ENCODE measurements at places on chromosomes 1 and 21.

DNA sequence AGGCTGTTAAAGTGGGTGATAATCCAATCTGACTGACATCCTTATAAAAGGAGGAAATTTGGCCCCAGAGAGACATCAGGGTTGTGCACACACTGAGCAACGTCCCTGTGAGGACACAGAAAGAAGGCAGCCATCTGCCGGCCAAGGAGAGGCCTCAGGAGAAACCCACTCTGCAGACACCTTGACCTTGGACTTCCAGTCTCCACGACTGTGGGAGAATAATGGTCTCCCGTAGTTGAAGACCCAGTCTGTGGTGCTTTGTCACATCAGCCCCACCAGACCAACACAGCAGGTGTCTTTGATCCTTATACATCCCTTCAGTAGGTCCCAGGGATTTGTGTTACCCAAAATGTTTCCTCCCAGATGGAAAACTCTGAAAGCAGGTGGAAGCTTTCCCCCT, 4.2 kb upstream of the DNAJC28 start:
- H3K4me1 ChIP-seq: peaks cover 10% of the 10 kb centered on the region
- no peak for DNase-seq
- H3K27me3 ChIP-seq: no peaks in the 10 kb centered on the region
- no peak overlapping the region for H3K4me3 ChIP-seq

GRCh38 chr1:109425391-109426280, 612 bp downstream of the PSMA5 start:
- no peaks in the 10 kb centered on the region for H3K36me3 ChIP-seq
- peaks cover 30% of the 10 kb centered on the region for H3K4me1 ChIP-seq
- H3K4me3 ChIP-seq: peak overlapping the region; percentile 91
- H3K27ac ChIP-seq: peak overlapping the region; percentile 94
- DNase-seq: no peak

GRCh38 chr1:41496080-41497055, 11.9 kb upstream of the EDN2 start:
- peak overlapping the region; percentile 96 for H3K27ac ChIP-seq
- H3K27me3 ChIP-seq: no peaks in the 10 kb centered on the region
- H3K4me3 ChIP-seq: no peak overlapping the region

GRCh38 chr1:5345556-5345955, 646.7 kb downstream of the NPHP4 start:
- H3K27me3 ChIP-seq: peaks cover 10% of the 10 kb centered on the region
- H3K27ac ChIP-seq: no peak overlapping the region
- DNase-seq: no peak
- H3K4me1 ChIP-seq: no peaks in the 10 kb centered on the region
- no peak overlapping the region for H3K4me3 ChIP-seq
- no peaks in the 10 kb centered on the region for H3K36me3 ChIP-seq

- no peak overlapping the region for H3K4me3 ChIP-seq
- no peaks in the 10 kb centered on the region for H3K4me1 ChIP-seq
- H3K27me3 ChIP-seq: peaks cover 50% of the 10 kb centered on the region
Measured at GRCh38 chr1:111876631-111877030, 112.8 kb downstream of the KCND3 start.

- no peak overlapping the region for H3K27ac ChIP-seq
- no peak for DNase-seq
- H3K27me3 ChIP-seq: no peaks in the 10 kb centered on the region
- no peak overlapping the region for H3K4me3 ChIP-seq
- H3K36me3 ChIP-seq: peaks cover 13% of the 10 kb centered on the region
Measured at GRCh38 chr1:67816095-67816475, 17.2 kb downstream of the GNG12 start.

GRCh38 chr21:36065497-36066036, 4.3 kb upstream of the CBR1 start:
- no peak for DNase-seq
- H3K36me3 ChIP-seq: peaks cover 6% of the 10 kb centered on the region
- no peak overlapping the region for H3K4me3 ChIP-seq

GRCh38 chr1:31984419-31985347, 29.0 kb upstream of the KHDRBS1 start:
- H3K27ac ChIP-seq: peak overlapping the region; percentile 89
- H3K4me3 ChIP-seq: no peak overlapping the region
- peaks cover 15% of the 10 kb centered on the region for H3K4me1 ChIP-seq
- H3K27me3 ChIP-seq: no peaks in the 10 kb centered on the region
- DNase-seq: no peak

DNA sequence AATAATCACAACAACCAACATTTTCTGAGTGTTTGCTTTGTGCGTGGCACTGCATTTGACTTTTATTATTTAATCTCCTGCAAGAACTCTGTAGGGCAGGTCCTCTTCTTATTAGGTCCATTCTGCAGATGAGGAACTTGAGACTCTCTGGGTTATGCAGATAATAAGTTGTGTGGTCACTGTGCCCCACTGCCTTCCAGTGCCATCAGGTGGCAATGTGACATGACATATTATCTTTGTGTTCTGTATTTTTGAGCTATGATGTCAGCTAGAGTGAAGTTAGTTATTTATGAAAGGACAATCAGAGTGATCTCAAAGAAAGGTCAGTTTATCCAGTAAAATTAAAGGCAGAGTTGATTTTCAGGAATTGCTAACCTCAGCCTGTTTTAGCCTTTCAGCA, 196.0 kb downstream of the FMN2 start:
- no peak overlapping the region for H3K27ac ChIP-seq
- no peak overlapping the region for H3K4me3 ChIP-seq
- no peaks in the 10 kb centered on the region for H3K36me3 ChIP-seq
- DNase-seq: no peak

DNA sequence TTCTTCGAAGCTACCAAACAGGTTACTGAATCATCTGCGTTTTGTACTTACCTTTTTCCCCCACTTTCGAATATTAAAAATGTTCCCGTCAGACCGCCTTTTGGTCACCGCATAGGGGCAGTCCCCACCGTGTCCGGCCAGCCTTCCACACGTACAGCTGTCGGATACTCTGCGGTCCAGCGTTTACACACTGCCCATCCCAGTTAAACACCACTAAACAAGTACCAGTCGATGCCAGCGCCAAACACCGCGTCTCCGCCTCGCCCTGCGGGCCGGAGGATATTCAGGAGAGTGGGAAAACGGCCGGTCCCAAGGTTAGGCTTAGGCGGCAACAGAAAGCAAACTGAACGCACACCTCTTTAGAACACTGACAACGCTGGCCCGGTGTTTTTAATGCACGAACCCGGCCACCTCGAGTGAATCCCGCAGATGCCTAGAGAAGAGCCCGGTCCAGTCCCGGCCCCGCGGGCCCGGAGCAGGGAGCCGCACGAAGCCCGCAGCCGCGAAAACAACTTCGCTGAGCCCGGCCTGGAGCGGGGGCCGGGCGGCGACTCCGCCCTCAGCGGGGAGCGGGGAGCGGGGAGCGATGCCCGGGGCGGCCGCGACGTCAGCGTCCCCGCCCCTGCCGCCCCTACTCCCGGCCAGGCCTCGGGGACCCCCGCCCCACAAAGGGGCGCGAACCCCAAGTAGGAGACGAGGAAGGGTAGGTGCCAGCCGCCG, 730 bp upstream of the PHF13 start:
- H3K4me3 ChIP-seq: peak overlapping the region; percentile 91
- peaks cover 32% of the 10 kb centered on the region for H3K4me1 ChIP-seq
- H3K27me3 ChIP-seq: no peaks in the 10 kb centered on the region
- no peaks in the 10 kb centered on the region for H3K36me3 ChIP-seq
- H3K27ac ChIP-seq: peak overlapping the region; percentile 98
- peak; percentile 61 for DNase-seq

DNA sequence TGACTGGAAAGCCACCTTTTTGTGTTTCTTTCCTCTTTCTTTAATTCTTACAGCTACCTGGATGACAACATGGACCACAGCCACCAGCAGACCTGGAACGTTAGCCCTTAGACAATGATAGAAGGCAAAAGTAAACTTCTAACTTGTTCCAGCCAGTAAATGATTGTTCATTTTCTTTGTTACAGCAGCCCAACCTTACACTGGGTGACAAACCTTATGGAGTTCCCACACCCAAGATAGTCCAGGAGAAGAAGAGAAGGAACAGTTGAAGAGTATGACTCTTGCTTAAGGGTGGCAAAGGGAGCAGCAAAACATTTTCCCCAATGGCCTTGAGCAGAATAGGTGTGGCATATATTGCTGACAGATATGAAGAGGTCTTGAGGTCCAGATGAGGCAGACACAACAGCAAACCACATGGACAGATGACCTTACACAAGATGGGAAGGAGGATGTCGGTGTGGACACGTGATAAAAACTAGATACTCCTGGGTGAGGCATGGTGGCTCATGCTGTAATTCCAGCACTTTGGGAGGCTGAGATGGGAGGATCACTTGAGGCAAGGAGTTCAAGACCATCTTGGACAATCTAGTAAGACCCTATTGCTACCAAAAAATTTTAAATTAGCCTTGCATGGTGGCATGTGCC, 11.8 kb upstream of the FAM76A start:
- peaks cover 3% of the 10 kb centered on the region for H3K36me3 ChIP-seq
- peak overlapping the region; percentile 93 for H3K27ac ChIP-seq
- H3K4me1 ChIP-seq: peaks cover 19% of the 10 kb centered on the region
- H3K27me3 ChIP-seq: no peaks in the 10 kb centered on the region
- no peak for DNase-seq

DNA sequence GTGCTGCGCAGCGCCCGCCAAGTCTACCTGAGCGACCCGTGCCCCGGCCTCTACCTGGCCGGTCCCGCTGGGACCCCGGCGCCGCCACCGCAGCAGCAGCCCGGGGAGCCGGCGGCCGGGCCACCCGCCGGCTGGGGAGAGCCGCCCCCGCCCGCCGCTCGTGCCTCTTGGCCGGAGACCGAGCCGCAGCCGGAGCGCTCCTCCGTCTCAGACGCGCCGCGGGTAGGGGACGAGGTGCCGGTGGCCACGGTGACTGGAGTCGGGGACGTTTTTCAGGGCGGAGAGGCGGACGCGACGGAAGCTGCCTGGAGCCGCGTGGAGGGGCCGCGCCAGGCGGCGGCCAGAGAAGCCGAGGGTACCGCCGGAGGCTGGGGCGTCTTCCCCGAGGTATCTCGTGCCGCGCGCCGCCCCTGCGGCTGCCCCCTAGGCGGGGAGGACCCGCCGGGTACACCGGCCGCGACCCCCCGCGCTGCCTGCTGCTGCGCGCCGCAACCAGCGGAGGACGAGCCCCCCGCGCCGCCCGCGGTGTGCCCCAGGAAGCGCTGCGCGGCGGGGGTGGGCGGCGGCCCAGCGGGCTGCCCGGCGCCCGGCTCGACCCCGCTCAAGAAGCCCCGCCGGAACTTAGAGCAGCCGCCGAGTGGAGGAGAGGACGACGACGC, 646 bp downstream of the IER5 start:
- H3K36me3 ChIP-seq: peaks cover 1% of the 10 kb centered on the region
- no peaks in the 10 kb centered on the region for H3K27me3 ChIP-seq
- peak overlapping the region; percentile 97 for H3K27ac ChIP-seq
- H3K4me1 ChIP-seq: peaks cover 32% of the 10 kb centered on the region
- peak; percentile 57 for DNase-seq

GRCh38 chr1:153705484-153705883, 22.4 kb upstream of the INTS3 start:
- H3K27ac ChIP-seq: no peak overlapping the region
- H3K4me1 ChIP-seq: no peaks in the 10 kb centered on the region
- H3K36me3 ChIP-seq: no peaks in the 10 kb centered on the region
- DNase-seq: no peak
- no peak overlapping the region for H3K4me3 ChIP-seq

- H3K27ac ChIP-seq: peak overlapping the region; percentile 19
- no peak for DNase-seq
- H3K36me3 ChIP-seq: no peaks in the 10 kb centered on the region
- peaks cover 5% of the 10 kb centered on the region for H3K27me3 ChIP-seq
Measured at GRCh38 chr1:232045139-232045994, 418.8 kb downstream of the DISC1 start.

DNA sequence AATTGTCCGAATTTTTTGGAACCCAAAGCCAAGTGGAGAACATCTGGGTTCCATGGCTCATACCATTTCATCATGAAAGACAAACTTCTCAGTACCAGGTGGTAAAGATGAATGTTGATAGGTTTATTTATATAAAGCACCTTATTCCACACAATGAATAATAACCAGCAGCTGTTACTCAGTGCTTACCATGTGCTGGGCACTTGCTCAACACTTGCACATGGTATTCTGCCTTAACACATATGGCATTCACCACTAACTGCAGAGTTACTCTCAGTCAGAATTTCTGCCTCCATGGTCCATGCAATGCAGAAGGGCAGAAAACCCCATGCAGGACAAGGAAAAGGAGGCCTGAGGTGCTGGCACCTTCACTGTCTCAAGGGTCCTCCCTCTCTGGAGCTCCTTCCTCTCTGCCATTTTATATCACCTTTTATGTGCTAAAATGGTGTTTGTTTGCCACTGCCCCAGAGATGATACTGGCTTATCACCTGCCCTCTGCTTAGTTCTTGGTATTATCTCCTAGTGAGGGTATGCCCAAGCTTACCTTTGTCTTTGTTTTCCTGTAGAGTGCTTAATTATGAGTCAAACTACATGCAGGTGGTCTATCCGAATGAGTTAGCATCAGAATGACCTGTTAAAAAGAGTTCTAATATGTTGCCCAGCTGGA, 76.7 kb upstream of the ZNF326 start:
- H3K36me3 ChIP-seq: peaks cover 2% of the 10 kb centered on the region
- DNase-seq: no peak
- H3K27ac ChIP-seq: no peak overlapping the region
- peaks cover 15% of the 10 kb centered on the region for H3K4me1 ChIP-seq

GRCh38 chr1:180402001-180402400, 100.4 kb downstream of the ACBD6 start:
- no peaks in the 10 kb centered on the region for H3K27me3 ChIP-seq
- DNase-seq: no peak
- H3K4me3 ChIP-seq: no peak overlapping the region
- peaks cover 10% of the 10 kb centered on the region for H3K36me3 ChIP-seq
- peaks cover 5% of the 10 kb centered on the region for H3K4me1 ChIP-seq

GRCh38 chr1:168057921-168058320, 78.8 kb downstream of the GPR161 start:
- no peaks in the 10 kb centered on the region for H3K4me1 ChIP-seq
- no peak for DNase-seq
- H3K36me3 ChIP-seq: peaks cover 19% of the 10 kb centered on the region
- no peaks in the 10 kb centered on the region for H3K27me3 ChIP-seq
- no peak overlapping the region for H3K27ac ChIP-seq
- H3K4me3 ChIP-seq: no peak overlapping the region

DNA sequence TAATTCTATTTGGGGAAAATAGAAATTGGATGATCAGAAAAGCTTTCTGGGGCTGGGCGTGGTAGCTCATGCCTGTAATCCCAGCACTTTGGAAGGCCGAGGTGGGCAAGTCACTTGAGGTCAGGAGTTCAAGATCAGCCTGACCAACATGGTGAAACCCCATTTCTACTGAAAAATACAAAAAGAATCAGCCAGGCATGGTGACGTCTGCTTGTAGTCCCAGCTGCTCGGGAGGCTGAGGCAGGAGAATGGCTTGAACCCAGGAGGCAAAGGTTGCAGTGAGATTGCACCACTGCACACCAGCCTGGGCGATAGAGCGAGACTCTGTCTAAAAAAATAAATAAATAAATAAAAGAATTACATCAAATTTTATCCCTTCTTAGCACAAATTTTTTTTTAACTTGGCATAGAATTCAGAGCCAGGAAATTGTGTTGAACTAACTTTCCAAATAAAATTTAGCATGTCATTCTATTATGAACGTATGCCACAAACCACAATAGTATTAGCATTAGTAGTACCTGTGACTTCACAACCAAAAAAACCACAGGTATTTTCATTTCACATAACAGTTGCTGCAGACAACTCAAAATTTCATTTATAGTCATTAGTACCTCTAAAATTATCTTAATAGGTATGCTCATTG, 4.5 kb upstream of the ANKRD13C start:
- H3K4me3 ChIP-seq: no peak overlapping the region
- H3K27ac ChIP-seq: no peak overlapping the region
- peaks cover 24% of the 10 kb centered on the region for H3K4me1 ChIP-seq
- DNase-seq: no peak
- no peaks in the 10 kb centered on the region for H3K27me3 ChIP-seq
- no peaks in the 10 kb centered on the region for H3K36me3 ChIP-seq
